ENCODE measurements at places on chromosomes 7 and 10. TPM values are rescaled to one million over a fixed set of nuclear protein-coding genes. Genes with fewer than 3 reads are reported as not detected.

JAZF1 gene
- total RNA-seq: 2.1 TPM

GRCh38 chr7:100896732-100897608 is 1.3 kb upstream of the ACHE start:
- peaks cover 13% of the 10 kb centered on the region for H3K4me1 ChIP-seq
- H3K36me3 ChIP-seq: no peaks in the 10 kb centered on the region
- no peak overlapping the region for H3K4me3 ChIP-seq
- DNase-seq: no peak

GRCh38 chr7:94250124-94250523 is 144.6 kb upstream of the COL1A2 start:
- no peak overlapping the region for H3K27ac ChIP-seq
- DNase-seq: no peak
- H3K4me1 ChIP-seq: no peaks in the 10 kb centered on the region
- H3K27me3 ChIP-seq: no peaks in the 10 kb centered on the region

- no peaks in the 10 kb centered on the region for H3K36me3 ChIP-seq
- H3K4me3 ChIP-seq: no peak overlapping the region
- H3K4me1 ChIP-seq: peaks cover 15% of the 10 kb centered on the region
- no peak for DNase-seq
Measured at GRCh38 chr7:76428149-76428823, 3.5 kb downstream of the ZP3 start.

DNA sequence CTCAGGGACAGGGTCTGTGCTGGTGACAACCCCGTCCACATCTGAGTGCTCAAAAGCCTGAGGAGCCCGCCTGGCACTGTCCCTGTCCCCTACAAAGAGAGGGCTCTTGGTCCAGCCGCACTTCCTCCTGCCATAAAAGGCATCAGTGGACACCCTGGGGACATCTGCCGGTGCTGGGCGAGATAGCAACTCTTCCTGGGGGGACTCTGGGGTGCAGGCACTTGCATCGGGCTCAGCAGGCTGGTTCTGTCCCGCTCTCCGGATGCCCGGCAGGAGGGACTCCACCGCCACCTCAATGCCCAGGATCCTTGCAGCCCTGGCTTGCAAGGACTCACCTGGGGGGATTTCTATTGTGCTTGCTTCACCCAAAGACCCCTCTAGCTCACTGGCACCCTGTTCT is 32.8 kb downstream of the JCAD start:
- H3K36me3 ChIP-seq: peaks cover 4% of the 10 kb centered on the region
- H3K27ac ChIP-seq: peak overlapping the region; percentile 84
- H3K4me1 ChIP-seq: peaks cover 44% of the 10 kb centered on the region
- H3K27me3 ChIP-seq: peaks cover 35% of the 10 kb centered on the region
- H3K4me3 ChIP-seq: peak overlapping the region; percentile 66
- peak; percentile 47 for DNase-seq

DNA sequence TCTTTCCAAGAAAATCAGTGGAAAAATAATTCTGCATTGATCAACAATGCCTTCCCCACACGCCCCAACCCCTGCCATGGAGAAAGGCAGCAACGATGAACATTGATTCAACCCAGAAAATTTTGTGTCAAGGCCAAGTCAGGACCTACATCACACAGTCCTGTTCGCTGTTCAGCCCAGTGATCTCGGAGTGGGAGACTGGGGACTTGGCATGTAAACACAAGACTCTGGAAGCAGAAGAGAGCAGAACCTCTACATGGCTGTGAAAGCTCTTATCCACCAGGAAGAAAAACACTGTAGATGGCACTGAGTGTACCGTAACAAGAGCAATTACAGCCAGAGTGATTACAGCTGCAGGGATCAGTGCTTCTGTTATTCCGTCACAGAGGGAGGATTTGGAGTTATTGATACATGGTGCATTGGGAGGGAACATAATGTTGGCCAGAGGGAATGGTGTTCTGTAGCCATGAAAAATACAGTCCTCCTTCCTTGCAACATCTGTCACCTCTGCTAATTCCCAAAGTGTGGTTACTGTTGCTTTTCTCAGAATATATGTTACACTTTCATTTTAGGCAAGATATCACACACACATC is 136.6 kb downstream of the IQUB start:
- no peak overlapping the region for H3K27ac ChIP-seq
- no peaks in the 10 kb centered on the region for H3K4me1 ChIP-seq
- no peaks in the 10 kb centered on the region for H3K36me3 ChIP-seq
- H3K4me3 ChIP-seq: no peak overlapping the region
- no peak for DNase-seq
- H3K27me3 ChIP-seq: no peaks in the 10 kb centered on the region

DNA sequence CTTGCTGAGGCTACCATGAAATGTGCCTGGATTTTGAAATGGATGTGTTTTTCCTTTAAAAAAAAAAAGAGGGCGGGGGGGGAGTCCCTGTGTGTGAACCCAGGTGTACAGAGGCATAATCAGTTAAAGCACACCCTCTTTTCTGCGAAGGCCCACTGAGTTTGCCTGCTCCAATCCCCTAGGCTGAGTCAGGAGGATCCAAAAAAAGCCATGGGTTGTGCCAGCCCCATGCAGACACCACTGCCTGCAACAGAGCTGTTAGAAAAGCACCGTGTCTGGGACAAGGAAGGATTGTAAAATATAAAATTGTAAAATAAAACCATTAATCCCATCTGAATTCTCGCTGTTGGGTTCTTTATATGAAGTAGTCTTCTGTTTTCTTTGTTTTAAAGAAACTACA is 217.9 kb downstream of the ADAM12 start:
- H3K36me3 ChIP-seq: no peaks in the 10 kb centered on the region
- H3K27ac ChIP-seq: no peak overlapping the region
- no peak for DNase-seq
- H3K27me3 ChIP-seq: no peaks in the 10 kb centered on the region

DNA sequence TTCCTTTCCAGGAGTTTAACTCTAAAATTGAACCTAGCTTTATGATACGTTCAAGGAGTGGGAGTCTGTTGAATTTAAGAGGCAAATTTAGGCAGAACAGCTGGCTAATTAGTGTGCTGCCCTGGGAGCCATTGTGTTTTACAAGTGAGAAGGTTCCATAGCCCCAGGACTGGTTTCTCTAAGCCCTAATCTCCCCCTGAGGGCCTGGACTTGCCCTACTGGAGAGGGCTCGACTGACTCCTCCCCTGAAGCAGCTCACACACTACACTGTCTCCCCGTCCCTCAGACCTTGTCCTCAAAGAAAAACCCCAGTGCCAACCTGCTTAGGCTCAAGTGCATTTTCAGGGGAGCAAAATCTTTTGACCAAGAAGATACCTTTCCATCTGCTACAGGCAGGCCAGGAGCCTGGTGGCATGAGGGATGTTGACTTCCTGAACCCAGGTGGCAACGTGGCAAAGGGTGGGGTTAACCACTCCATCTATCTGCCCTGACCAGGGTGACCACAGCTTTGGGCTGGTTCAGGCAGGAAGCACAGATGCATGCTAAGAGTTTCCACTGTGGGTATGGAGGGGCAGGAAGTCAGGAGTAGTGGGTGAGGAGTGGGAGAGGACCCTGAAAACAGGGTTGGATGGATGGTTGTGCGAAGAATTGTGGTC is 68.9 kb upstream of the CARD11 start:
- peaks cover 68% of the 10 kb centered on the region for H3K36me3 ChIP-seq
- H3K4me1 ChIP-seq: peaks cover 93% of the 10 kb centered on the region
- peak overlapping the region; percentile 81 for H3K27ac ChIP-seq

- H3K4me3 ChIP-seq: no peak overlapping the region
- H3K36me3 ChIP-seq: peaks cover 11% of the 10 kb centered on the region
- no peaks in the 10 kb centered on the region for H3K4me1 ChIP-seq
- no peak for DNase-seq
Measured at GRCh38 chr10:92125144-92125543, 165.7 kb downstream of the CPEB3 start.

- H3K27ac ChIP-seq: no peak overlapping the region
- DNase-seq: no peak
- no peak overlapping the region for H3K4me3 ChIP-seq
- peaks cover 25% of the 10 kb centered on the region for H3K27me3 ChIP-seq
- H3K36me3 ChIP-seq: no peaks in the 10 kb centered on the region
- no peaks in the 10 kb centered on the region for H3K4me1 ChIP-seq
Measured at GRCh38 chr10:118868589-118868988, 113.8 kb upstream of the CACUL1 start.

PRSS37 gene
- total RNA-seq: not detected

- peaks cover 11% of the 10 kb centered on the region for H3K27me3 ChIP-seq
- no peaks in the 10 kb centered on the region for H3K36me3 ChIP-seq
- H3K4me3 ChIP-seq: no peak overlapping the region
- H3K27ac ChIP-seq: no peak overlapping the region
Measured at GRCh38 chr7:37701769-37702168, 18.2 kb downstream of the GPR141 start.

GRCh38 chr10:80702143-80702542 is 164.4 kb downstream of the SH2D4B start:
- peaks cover 3% of the 10 kb centered on the region for H3K27me3 ChIP-seq
- H3K36me3 ChIP-seq: no peaks in the 10 kb centered on the region
- no peaks in the 10 kb centered on the region for H3K4me1 ChIP-seq
- peak; percentile 22 for DNase-seq
- H3K27ac ChIP-seq: no peak overlapping the region

GRCh38 chr7:10910447-10910846 is 63.2 kb upstream of the PHF14 start:
- no peak overlapping the region for H3K27ac ChIP-seq
- H3K27me3 ChIP-seq: peaks cover 5% of the 10 kb centered on the region
- no peak for DNase-seq

GRCh38 chr10:130770018-130770630 is 541.4 kb downstream of the TCERG1L start:
- no peak overlapping the region for H3K4me3 ChIP-seq
- H3K27ac ChIP-seq: no peak overlapping the region
- no peak for DNase-seq
- no peaks in the 10 kb centered on the region for H3K36me3 ChIP-seq
- H3K4me1 ChIP-seq: no peaks in the 10 kb centered on the region

CCL24 gene
- total RNA-seq: not detected
